CD8-positive, alpha-beta memory T cell (primary cell): ENCODE measurements at places on chromosomes 12 and 14.

GRCh38 chr12:110338754-110339153, 57.7 kb downstream of the ATP2A2 start:
- H3K27me3 ChIP-seq, result no peaks in the 10 kb centered on the region
- H3K4me1 ChIP-seq, result no peaks in the 10 kb centered on the region
- H3K36me3 ChIP-seq, result peaks cover 85% of the 10 kb centered on the region
- DNase-seq, result no peak

DNA sequence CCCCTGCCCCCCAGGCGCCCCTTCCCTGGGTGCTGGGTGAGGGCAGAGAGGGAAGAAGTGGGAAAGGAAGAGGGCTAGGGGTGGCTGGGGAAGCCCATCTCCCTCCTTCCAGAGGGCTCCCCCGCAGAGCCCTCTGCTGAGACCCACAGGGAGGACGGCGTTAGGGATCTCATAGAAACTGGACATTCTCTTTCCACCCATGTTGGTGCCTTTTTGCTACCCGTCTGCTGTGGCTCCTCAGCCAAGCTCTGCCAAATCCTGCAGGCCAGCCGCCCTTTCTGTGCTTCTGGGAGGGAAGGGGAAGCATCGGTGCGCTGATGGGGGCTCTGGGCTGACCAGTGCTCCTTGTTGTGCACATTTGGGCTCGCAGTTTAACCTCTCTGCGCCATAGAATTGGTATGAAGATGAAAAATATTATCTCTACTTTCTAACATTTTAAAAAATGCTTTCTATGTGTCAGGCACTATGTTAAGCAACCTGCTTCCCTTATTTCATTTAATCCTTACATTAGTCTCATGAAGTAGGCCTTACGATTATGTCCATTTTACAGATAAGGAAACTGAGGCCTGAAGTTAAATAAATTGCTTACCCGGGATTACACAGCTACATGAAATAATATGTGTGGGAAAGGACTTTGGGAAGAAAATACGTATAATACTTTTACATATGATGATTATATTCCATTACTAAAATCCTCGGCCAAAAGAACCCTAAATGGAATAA, 981 bp downstream of the SLC48A1 start:
- H3K27ac ChIP-seq, result peak overlapping the region; percentile 74
- H3K4me3 ChIP-seq, result peak overlapping the region; percentile 54
- no peaks in the 10 kb centered on the region for H3K36me3 ChIP-seq
- DNase-seq, result no peak
- peaks cover 19% of the 10 kb centered on the region for H3K4me1 ChIP-seq

GRCh38 chr14:66268802-66269334, 217.3 kb upstream of the CCDC196 start:
- no peaks in the 10 kb centered on the region for H3K27me3 ChIP-seq
- no peak for DNase-seq
- no peak overlapping the region for H3K27ac ChIP-seq
- H3K36me3 ChIP-seq, result no peaks in the 10 kb centered on the region
- H3K4me3 ChIP-seq, result no peak overlapping the region
- H3K4me1 ChIP-seq, result no peaks in the 10 kb centered on the region

DNA sequence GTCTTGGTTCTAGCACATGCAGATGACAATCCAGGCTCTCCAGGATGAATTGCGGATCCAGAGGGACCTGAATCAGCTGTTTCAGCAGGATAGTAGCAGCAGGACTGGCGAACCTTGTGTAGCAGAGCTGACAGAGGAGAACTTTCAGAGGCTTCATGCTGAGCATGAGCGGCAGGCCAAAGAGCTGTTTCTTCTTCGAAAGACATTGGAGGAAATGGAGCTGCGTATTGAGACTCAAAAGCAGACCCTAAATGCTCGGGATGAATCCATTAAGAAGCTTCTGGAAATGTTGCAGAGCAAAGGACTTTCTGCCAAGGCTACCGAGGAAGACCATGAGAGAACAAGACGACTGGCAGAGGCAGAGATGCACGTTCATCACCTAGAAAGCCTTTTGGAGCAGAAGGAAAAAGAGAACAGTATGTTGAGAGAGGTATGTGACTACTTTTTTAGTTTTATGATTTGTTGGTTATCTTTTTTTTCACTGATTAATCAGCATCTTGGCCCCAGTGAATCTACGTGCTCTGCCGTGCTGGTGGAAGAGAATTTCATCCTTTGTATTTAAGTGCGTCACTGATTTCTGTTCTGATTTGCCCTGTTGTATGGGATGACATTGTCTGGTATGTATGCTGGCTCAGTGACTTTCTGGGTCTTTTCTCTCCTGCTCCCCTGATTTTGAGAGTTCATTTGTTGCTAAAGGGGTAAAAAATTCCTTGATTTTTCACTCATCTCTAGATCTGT, 92.3 kb downstream of the ERC1 start:
- DNase-seq, result no peak
- no peak overlapping the region for H3K27ac ChIP-seq
- H3K36me3 ChIP-seq, result no peaks in the 10 kb centered on the region
- no peaks in the 10 kb centered on the region for H3K27me3 ChIP-seq
- H3K4me1 ChIP-seq, result no peaks in the 10 kb centered on the region

DNA sequence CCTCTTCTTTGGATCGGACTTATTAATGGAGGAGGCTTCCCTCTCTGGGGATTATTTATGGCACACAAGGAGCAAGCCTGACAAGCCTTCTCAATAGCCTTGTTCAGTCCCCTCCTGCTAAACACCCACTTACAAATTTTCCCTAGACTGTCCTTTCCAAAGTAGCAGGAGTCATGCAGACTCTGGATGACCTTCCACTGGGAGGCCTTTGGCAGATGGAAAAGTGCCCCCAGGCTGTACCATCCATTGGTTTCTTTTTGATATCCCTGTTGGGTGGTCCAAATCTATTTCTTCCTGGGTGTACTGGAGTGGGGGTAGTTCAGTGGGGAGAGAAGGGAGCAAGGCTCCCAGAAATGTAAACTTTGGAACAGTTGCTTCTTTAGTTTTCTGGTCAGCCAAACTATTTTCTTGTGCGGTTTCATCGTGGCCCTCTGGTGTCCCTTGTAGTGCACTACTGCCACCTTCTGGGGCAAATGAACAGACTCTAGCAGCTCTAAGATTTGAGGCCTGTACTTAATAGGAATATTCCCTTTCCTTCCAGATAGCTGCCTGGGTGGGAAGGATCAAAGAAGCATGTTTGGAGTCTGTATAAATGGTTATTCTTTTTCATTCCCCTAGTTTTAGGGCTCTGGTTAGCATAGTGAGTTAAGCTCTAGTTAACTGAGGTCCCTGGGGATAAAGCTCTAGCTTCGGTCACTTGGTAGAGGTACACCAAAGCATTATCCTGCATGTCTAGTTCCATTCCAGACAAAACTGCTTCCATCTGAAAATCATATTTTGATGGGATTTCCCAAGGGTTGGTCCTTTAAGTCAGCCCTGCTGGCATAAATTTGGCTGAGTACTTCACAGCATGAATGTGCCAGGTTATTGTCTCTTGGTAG, 409.5 kb downstream of the SLC6A15 start:
- DNase-seq, result no peak
- H3K27me3 ChIP-seq, result no peaks in the 10 kb centered on the region
- H3K4me3 ChIP-seq, result no peak overlapping the region

- no peaks in the 10 kb centered on the region for H3K27me3 ChIP-seq
- no peak overlapping the region for H3K4me3 ChIP-seq
Measured at GRCh38 chr12:1587927-1588574, 6.3 kb downstream of the FBXL14 start.
